ENCODE measurements at places on chromosomes 3 and 15.

GRCh38 chr3:102599819-102600576 lies 165.2 kb downstream of the ZPLD1 start:
- DNase-seq, result no peak

GRCh38 chr3:155748611-155749365 lies 3.9 kb upstream of the PLCH1 start:
- DNase-seq, result no peak

DNA sequence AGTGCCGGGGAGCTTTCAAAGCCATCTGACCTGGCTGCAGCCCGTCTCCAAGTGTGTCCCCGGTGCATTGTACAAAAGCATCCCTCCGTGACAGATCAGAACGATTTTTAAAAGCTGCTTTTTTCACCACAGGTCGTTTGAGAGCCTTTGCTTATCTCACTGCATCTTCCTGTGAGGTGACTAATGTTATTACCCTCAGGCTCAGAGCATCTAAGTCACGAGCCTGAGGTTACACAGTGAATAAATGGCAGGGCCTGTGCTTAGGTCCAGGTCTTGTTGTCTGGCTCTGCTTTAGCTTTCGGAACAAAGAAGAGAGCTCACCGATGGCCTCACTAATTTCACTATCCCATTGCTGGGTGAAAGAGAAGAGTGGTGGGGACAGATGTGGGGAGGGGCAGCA lies 83.3 kb downstream of the SEC22A start:
- no peak for DNase-seq

DNA sequence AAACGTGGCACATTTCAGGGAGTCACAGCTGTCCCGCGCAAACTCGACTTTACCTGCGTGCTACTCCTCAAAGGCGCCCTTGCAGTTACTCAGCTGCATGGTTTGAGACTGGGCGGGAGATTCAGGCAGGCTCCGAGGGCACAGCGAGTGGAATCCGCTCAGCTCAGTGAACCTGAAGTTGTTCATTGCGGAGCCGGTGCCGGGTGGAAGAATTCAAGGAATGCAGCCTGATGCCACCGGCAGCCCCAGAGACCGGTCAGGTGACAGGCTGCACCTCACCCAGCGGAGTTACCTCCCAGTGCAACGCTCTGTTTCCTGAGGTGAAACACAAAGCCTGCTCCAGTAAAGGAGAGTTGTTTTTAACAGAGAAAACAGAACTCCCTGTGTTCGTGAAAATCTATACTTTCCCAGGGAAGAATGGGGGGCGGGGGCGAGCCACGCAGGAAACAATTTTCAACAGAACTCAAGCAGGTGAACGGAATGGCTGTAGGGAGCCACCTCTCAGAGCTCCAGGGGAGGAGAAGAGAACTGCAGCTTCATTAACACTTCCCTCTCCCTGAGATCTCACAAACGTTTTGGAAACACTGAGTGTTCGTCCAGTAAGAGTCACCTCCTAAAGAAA lies 3.8 kb downstream of the VEPH1 start:
- no peak for DNase-seq

DNA sequence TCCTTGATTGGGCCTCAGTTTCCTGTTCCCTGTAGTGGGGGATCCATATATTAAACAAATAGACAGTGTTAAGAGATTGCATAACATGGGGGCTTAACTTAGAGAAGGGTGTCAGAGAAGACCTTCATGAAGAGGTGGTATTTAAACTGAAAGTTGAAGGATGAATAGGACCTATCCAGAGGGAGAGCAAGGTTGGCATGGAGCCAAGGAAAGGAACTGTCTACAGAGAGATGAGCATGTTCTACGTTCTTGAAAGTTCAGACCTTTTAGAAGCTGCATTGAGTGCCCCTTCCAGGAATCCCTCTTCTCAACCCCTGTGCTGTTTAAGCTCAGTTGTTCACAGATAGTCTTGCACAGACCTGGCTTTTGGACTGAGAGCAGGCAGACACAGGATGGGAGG lies 2.4 kb downstream of the HTD2 start:
- DNase-seq, result no peak

DNA sequence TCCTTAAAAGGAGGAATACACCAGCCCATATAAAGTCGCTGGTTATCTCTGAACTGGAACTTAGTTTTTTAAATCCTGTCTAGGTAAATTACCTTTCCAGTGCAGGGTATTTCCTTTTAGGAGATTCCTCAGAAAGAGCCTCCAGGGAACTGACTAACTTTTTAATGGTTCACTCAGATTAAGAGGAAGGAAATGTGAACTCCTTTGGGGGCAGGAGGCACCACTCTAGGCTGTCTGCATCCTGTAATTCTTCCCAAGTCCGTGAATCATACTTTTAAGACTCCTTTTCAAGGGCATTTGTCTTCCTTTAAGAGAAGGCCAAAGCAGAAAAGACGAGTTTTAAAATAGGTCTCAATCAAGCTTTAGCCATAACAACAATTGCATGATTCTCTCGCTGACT lies 871.2 kb upstream of the NR2F2 start:
- DNase-seq, result no peak

GRCh38 chr3:37498126-37499039 lies 324.0 kb upstream of the LRRFIP2 start:
- DNase-seq, result no peak

All from Panc1 (cell line).